ENCODE measurements at places on chromosomes 5 and 9.
A peak's percentile ranks its signal among the peaks of the same experiment; 100 is the strongest.

DNA sequence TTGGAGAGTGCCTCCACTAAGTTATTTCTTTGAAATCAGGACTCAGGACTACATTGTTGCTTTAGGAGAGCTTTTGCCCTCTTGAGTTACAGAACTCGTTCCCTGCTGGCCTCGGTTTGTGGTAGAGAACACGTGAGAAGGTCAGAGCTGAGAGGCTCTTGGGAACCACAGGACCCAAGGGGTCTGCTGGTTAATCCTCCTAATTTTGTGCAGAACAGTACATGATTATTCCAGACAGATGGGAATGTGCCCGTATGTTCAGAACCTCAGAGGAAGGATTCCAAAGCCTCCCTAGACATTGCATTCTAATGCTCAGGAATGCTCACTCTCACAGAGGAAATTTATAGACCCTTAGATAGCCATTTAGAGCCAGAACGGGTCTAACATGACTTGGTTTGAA lies 25.2 kb upstream of the BASP1 start:
- DNase-seq = no peak

- DNase-seq = no peak
Observed at GRCh38 chr9:68983522-68984424, 30.1 kb downstream of the PRKACG start.

GRCh38 chr9:22514871-22515270 lies 68.2 kb downstream of the DMRTA1 start:
- DNase-seq = no peak

- no peak for DNase-seq
Observed at GRCh38 chr9:71692337-71692736, 76.0 kb downstream of the CEMIP2 start.

DNA sequence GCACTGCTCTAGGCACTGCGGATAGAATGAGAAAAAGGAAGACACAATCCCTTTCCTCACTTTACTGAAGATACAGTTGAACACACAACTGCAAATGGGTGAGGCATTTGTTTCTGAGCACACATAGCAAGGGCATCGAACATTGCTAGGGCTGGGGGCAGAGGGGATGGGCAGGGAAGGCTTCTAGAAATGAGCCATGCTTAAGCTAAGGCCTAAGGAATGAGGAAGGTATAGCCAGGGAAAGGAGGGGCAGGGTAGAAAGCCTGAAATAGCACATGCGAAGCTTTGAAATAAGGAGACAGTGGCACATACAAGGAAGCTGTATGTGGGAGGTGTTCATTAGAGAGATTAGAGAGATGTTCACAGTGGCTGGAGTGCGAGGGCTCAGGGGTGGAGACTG lies 92.7 kb downstream of the KIF4B start:
- no peak for DNase-seq

DNA sequence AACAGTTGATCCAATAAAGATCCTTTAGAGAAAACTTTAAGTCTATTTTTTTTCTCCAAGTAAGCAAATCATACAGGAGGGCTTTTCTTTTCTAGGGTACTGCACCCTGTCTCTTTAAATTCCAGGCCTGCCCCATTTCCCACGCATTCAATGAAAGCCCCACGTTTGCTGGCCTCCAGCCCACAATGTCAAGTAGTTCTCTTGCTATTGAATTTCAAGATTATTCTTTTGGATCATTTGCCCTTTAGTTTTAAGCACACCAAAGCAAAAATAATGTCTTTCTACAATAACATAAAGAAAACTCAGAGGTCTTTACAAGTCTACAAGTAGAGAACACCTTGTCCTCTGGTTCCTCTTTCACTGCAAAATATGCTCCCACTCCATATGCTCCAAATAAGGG lies 15.6 kb downstream of the MLLT3 start:
- DNase-seq = no peak

DNA sequence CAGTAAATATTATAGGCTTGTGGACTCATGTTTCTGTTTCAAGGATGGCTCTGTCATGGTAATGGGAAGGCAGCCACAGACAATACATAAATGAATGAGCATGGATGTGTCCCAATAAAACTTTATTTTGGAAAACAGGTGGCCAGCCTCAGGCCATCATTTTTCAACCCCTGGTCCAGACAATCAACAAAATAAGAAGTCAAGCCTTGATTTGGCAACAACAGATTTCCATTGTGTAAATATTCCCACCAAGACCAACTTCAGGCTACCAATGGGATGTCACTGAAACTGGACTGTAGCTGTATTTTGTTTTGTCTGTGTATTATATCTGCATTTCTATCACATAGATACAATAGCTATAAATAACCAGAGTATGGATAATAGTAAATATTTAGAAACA lies 20.7 kb upstream of the RLN1 start:
- DNase-seq = no peak

DNA sequence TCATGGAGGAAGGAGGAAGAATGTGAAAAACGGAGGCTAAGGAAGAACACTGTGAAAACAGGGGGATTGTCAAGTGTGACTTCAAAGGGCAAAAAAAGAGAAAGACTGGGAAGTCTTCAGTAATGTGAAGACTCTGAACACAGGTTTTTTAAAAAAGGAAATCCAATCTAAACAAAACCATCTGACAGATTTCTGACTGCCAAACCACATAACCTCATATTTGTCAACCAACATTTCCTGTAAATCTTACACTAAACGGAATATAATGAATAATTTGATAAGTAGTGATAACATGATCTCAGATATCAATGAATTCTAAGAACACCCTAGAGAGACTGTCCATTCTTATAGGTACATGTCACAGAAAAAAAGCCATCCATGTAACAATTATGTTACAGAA lies 124.7 kb downstream of the FBN2 start:
- no peak for DNase-seq

- DNase-seq = no peak
Observed at GRCh38 chr9:35285731-35286130, 123.9 kb downstream of the UNC13B start.

GRCh38 chr5:151537044-151537443 lies 54.1 kb downstream of the FAT2 start:
- no peak for DNase-seq

DNA sequence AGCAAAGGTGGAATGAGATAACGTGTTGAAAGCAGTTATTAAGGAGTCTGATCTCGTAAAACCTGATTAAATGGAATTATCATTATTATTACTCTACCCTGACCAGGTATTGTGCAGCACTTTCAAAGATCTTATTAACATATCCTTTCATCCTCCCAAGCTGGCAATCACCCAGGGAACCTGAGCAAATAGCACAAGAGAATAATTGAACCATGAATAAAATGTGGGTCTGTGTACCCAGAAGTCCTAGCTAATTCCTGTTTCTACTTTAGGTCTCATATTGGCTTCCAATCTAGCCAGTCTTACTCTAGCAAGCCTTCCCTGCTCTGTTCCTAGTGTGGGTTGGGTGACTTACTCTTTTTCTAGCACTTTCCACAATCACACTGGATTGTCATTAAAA lies 162.2 kb upstream of the STK32A start:
- no peak for DNase-seq

GRCh38 chr5:111653408-111653807 lies 103.6 kb downstream of the NREP start:
- DNase-seq = no peak

- DNase-seq = no peak
Observed at GRCh38 chr9:108776920-108777639, 78.7 kb downstream of the ACTL7B start.

GRCh38 chr9:96449845-96450612 lies at the start of gene HABP4:
HABP4 (plus strand) TSS chr9:96450169; CDS start chr9:96450280, 111 bp downstream.
- DNase-seq = peak; percentile 98

- no peak for DNase-seq
Observed at GRCh38 chr5:81234801-81235200, 1.7 kb downstream of the CKMT2 start.

DNA sequence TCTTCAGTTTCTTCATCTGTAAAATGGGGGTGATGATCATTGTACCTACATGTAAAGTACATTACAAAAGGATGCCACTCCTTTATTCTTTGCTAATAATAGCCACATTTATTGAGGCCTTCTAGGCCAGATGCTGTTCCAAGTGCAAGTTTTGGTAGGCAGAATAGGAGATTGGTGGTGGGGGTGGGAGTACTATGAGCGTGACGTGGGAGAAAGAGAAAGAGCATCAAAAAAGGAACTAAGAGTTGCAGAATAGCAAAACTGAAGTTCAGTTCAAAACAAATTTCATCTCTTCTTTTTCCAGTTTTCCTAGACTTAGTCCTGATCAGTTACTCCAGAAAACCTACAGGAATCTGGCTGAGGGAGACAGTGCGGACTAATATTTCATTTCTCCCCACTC lies 174.1 kb downstream of the SNX18 start:
- no peak for DNase-seq

- no peak for DNase-seq
Observed at GRCh38 chr5:111168608-111169007, 55.6 kb upstream of the CAMK4 start.

Data from CD4-positive, alpha-beta T cell treated with Interleukin-6 for 4 hours (primary cell).